HFFc6 (cell line): ENCODE measurements at places on chromosomes 4 and X.

GRCh38 chrX:93695981-93696380 lies 22.0 kb downstream of the FAM133A start:
- no peak for DNase-seq

DNA sequence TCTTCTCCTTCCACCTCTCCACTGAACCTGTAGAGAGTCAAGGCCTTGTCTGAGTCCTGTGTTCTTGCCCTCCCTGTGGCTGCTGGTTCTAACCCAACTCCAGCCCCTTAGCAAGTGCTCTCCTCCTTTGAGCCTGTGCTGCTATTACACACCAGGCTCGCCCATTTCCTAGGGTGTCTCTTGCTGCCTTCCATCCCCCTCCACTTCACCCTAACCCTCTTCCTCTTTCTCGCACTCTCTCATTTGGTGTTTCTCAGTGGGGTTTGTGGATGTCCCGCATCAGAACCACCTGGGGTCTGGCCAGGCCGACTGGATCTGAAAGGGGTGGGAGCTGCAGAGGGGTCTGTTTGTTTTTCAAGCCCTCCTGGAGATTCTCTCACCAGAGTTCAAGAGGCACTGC lies 156.7 kb downstream of the SPRY1 start:
- DNase-seq = no peak

- DNase-seq = no peak
These were observed 614.3 kb downstream of the FAM133A start for GRCh38 chrX:94288325-94288724.

DNA sequence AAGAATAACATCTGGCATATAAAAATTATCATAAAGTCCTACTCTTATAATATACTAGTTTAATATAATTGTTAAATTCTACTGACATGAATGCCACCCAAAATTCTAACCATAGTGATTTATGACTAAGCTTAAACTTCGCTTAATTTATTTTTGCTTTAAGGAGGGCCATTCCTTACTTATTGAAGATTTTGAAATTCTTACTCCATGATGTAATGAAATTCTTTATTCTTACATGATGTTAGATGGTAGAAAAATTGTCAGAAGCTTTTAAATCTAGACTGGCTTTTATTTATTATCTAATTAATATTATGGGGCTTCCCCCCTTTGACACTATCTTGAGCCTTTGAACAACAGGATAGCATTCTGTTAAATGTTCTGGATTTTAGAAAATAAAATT lies 19.5 kb upstream of the SUPT20HL2 start:
- DNase-seq = no peak

DNA sequence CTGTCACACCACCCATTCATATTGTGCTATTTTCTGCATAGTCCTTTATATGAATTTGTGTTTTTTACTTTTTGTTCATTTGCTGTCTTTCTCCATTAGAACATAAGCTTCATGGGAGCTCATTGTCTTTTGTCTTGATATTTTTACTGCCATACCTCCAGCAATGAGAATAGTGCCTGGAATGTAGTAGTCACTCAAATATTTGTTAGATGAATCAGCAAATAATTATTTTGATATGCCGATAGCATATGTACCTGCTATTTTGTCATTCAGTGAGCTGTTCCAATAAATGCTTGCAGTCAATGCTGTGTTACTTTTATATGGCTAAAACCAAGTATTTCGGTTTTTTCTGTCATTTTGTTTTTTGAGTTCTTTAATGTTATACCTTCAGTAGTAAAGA lies 43.5 kb upstream of the SLC25A31 start:
- peak; percentile 33 for DNase-seq

GRCh38 chrX:126165721-126166461 lies at the start of gene DCAF12L2:
DCAF12L2 (minus strand) TSS chrX:126166289; CDS start chrX:126165924, 365 bp downstream.
- no peak for DNase-seq

- DNase-seq = peak; percentile 13
These were observed 94.2 kb downstream of the GPAT3 start for GRCh38 chr4:83629945-83630721.

DNA sequence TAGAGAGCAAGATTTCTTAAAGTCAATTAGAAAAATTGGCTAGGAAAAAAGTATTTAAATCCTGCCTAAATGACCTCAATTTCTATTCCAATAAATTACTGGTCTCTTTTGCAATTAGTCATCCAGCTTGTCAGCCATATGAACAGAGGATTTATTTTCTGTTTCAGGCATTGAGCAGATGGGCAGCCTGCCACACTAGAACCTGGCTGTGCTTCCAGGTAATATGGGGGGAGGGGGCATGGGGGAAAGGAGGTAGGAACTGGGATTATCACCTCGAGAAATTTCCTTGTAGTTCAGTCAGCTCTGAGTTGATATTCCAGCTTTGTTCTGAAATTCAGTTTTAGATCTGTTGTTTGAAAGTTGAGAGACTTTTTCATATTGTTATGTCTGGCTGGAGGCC lies 206.3 kb upstream of the LCORL start:
- no peak for DNase-seq

DNA sequence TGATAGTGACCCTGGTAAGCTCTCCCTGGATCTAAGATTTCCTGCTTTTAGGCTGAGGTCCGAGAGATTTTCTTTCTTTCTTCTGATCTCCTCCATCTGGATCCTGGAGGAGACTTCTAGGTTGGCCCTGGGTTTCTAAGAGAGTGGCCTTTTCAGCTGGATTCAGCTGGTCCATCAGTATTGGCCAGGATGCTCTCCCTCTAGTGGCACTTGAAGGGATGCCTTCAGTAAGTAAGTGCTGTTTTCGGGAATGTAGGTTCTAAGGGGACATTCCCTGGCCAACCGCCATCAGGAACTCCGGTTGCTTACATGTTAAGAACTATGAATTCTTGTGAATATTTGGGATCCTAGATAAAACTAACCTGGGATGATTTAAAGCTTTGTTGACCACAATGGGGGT lies 56.9 kb downstream of the SERTM2 start:
- DNase-seq = no peak
